Activated T-helper 17 cell treated with anti-CD3 and anti-CD28 coated beads, Interleukin-2, amount 50 U/mL, for 72 hours (primary cell): ENCODE measurements at places on chromosomes 5 and 9. TPM values are rescaled to one million over a fixed set of nuclear protein-coding genes. Genes with fewer than 3 reads are reported as not detected.

PCDHGB4 gene
- total RNA-seq = 0.06 TPM

SPATA31D4 gene
- not detected for total RNA-seq

PCDHGC3 gene
- total RNA-seq = 0.56 TPM

DNA sequence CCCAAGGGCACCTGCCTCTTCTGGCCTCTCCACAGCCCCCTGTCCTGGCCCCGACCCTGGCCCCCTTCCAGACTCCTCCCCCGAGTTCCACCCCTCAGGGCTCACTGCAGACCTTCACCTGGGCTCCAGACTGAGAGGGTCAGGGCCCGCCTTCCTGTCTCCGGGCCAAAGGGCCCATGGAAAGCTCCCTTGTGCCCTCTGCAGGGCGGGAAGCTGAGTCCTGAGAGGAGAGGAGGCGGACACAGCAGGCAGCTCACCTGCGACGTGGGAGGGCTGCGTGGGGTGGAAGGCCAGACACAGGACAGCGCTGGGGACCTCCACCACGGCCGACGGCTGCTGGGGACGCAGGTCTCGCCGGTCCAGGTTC is 20.6 kb downstream of the DYNC2I2 start:
- no peak overlapping the region for H3K4me3 ChIP-seq
- H3K36me3 ChIP-seq = peaks cover 33% of the 10 kb centered on the region
- H3K27me3 ChIP-seq = no peaks in the 10 kb centered on the region
- no peaks in the 10 kb centered on the region for H3K4me1 ChIP-seq

DNA sequence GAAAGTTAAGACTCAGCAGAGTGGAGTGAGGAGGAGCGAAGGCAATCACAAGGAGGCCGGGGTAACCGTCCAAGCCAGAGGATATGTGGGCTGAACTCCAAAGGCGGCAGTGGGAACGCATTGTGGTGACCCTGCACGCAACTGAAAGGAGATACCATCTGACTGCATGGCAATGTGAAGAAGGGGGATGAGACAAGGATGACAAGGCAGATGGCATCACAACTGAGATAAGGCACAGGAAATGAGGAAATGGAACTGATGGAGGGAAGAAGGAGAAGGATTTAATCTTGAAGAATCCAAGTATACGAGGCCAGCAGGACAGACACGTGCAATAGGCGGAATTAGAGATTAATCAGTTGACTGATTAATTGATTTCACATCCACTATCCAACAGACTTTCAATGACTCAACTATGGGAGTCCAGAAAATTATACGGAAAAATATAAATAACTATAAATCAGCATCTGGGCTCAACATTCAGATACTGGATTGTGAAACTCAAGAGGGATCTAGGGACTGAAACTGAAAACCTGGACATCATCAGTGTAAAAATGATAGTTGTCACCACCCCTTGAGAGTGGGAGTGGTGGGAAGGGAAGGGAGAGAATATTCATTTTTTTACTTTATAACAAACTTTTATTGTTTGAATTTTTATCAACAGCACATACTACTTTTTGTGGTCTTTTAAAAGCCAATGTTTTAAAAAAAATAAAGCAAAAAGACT is 86.1 kb downstream of the ARL15 start:
- peaks cover 23% of the 10 kb centered on the region for H3K4me1 ChIP-seq
- no peak overlapping the region for H3K4me3 ChIP-seq

GRCh38 chr9:69696802-69697201 is 24.6 kb upstream of the APBA1 start:
- no peak for ATAC-seq
- H3K4me3 ChIP-seq = no peak overlapping the region
- H3K27me3 ChIP-seq = peaks cover 12% of the 10 kb centered on the region
- no peaks in the 10 kb centered on the region for H3K4me1 ChIP-seq
